ENCODE measurements at places on chromosomes 11 and 22.
A peak's percentile ranks its signal among the peaks of the same experiment; 100 is the strongest.

DNA sequence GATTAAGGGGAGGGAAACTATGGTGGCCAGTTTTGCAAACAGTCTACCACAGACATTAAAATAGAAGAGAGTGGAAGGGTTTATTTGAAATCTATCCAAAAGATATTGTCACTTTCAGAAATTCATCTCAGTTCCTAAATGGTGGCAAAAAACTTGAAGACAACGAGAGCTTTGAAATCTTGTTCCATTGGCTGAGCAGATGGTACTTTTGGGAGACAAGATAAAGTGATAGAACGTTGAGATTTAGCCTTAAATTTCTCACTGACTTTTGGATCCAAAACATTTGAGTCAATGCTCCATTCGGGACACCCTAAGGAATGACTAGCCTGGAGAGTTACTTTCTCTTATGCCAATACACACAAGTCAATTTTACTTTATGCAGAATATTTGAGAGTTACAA lies 319.1 kb upstream of the LARGE1 start:
- DNase-seq: no peak

- no peak for DNase-seq
Measured at GRCh38 chr11:114318361-114318760, 22.2 kb downstream of the NNMT start.

DNA sequence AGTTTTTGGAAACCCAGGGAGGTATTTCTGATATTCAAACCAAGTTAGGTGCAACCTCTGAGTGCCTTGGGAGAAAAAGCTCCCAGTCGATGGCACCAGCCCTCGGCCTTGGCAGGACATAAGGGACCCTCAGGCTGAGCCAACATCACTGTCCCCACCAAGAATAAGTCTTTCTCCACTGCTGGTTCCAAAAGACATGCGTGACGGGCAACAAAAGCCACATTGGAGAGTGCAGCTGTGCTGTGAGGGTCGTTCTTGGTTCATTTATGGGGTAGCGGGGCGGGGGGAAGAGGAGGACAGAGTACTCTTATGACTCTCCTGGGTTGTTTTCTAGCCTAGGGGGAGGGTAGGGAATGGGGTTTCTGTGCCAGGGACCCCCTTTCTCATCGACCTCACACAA lies 11.2 kb upstream of the TPCN2 start:
- no peak for DNase-seq

- peak; percentile 58 for DNase-seq
Measured at GRCh38 chr11:18452927-18453326, 2.7 kb upstream of the LDHAL6A start.

DNA sequence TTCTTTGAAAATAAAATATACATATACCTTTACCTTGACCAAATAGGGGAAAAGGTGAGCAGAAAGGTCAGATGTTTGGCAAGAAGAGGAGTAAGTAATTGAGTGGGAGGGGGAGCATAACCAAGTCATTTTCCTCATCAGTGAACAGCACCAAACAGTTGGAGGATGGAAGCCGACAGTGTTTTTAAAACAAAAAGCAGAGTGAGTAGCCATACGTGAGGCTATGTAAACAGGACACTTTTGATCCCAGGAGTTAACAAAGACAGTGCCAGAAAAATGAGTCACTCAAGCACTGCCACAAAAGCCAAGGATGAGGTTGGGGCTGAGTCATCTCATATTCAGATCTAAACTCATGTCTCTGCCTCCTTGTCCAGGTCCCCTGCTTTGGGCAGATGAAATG lies 734.7 kb downstream of the KCNA4 start:
- DNase-seq: peak; percentile 79

DNA sequence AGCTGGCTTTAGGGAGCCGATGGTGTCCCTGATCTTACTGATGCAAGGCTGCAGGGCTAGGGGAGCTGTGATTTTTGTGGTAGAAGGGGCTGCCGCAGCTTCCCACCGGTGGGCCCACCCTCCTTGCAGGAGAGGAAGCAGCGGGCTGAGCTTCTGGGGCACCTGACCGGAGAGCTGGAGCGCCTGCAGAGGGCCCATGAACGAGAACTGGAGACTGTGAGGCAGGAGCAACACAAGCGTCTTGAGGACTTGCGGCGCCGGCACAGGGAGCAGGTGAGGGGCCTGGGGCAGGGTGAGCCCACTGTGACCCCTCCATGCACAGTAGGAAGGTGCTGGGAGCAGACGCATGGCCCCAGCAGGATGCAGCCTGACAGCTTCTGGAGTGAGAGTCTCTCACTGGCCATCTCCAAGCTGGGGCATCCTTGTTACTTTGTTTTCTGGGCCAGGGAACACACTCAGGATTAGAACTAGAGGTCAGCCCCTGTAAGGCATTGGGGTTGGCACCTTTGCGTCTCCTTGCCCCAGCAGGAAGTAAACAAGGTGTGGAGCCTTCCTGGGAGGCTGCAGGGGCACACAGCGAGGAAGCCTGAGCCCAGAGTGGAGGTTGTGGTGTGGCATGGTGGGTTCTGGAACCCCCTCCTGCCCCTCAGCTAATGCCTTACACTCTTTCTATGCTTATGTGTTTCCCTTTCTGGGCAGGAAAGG lies 66.7 kb downstream of the CEP164 start:
- no peak for DNase-seq

DNA sequence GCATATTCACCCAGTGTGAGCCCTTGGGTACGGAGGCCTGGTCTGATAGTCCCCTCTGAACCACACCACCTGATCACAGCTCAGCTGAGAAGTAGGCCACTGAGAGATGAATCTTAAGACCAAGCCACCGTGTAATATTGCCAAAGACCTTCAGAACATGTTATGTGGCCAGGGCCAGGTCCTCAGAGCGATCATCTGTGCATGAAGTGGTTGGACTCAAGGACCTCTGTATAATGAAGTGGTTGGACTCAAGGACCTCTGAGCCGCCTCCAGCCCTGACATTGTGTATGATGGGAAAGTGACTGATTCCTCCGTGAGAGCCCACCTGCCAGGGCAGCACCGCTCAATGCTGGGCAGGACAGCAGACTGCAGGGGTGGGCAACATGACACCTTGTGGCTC lies 70.2 kb downstream of the TP53I11 start:
- no peak for DNase-seq

DNA sequence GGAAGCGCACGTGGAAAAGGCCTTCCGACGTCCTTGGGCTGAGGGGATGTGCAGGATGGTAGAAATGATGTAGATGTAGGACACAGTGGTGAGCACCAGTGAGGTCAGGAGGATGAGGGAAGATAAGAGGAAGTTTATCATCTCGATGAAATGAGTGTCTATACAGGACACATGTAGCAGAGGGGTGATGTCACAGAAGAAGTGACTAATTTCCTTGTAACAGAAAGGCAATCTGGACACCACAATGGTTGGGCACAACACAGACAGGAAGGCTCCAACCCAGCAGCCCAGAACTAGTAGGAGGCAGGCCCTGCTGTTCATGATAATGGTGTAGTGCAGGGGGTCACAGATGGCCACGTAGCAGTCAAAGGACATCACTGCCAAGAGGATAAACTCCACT lies 35.0 kb upstream of the OR6M1 start:
- DNase-seq: no peak

- no peak for DNase-seq
Measured at GRCh38 chr22:48700566-48701295, 1126.9 kb downstream of the BRD1 start.

DNA sequence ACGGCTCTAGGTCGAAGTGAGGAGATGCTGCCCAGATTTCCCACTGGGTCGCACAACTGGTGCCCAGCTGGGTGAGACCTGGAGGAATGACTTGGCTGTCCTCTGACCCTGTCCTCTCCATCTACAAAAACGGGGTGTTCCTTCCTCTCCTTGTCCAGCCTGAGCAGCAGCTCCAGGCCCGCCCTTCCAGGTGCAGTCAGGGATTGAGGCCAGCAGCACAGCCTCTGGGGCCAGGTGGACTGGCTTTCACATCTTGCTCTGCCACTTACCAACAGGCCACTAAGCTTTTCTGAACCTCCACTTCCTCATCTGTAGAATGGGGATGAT lies 91.7 kb upstream of the LMO1 start:
- no peak for DNase-seq

GRCh38 chr11:16460508-16460907 lies 104.2 kb upstream of the SOX6 start:
- no peak for DNase-seq

- peak; percentile 72 for DNase-seq
Measured at GRCh38 chr22:50201191-50202129, 649 bp downstream of the SELENOO start.

DNA sequence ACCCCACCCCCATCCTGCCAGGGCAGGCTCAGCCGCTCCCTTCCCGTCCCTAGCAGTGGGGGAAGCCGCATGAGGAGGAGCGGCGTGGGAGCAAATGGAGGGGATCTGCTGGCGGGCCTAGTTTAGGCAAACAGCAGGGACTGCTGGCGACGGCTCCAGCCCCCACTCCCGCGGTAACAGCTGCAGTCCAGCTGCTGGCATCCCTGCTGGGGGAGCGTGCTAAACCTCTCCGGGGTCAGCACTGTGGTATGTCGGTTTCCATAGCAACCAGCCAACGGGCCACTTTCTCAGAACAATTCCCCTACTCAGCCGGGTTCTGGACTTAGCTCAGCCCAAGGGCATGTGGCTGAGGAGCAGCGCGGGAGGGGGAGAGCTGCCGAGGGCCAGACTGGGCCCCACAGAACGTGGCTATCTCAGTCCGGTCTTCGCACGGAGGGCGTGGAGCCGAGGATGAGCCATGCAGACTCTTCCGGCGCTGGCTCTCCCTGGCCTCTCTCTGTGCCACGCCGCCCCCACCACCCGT lies 98.8 kb downstream of the PKNOX2 start:
- DNase-seq: peak; percentile 91

DNA sequence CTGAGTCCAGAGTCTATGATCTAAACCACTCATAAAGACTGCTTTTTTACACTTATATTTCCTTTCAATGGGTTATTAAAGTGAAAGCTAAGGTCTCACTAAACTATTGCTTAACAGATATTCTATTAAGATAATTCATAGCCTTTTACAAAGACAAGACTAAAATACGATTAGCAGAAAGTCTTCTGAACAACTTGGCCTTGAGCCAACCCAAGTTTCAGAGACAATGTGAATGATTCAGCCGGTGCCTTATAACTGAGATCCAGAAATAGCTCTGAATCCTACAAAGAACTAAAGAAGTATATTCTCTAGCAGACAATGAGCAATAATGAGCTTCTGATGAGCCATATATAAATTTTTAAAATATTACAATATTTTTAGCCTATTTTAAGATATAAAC lies 41.5 kb upstream of the CARD18 start:
- no peak for DNase-seq

DNA sequence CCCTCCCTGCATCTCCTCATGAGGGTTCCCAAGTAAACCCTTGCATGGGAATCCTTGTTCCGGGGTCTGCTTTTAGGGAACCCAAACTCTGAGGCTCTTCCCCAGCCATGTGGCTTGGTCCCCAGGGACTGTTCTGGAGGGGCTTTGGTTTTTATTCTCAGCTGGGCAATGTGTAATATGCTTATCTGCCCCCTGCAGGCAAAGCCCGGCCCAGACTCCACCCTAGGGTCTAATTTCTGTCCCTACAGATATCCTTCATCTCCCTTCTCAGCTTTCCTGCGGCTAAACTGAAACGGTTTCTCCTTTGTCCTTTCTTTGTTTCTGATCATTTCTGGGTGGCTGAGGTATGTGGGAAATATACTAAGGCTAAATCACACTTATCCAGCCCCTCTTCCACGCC lies 37.1 kb downstream of the TST start:
- DNase-seq: no peak

GRCh38 chr11:67117672-67118180 lies 1.3 kb upstream of the KDM2A start:
- peak; percentile 53 for DNase-seq

GRCh38 chr11:94139416-94139815 lies 10.8 kb downstream of the PANX1 start:
- DNase-seq: no peak

All from AG08396 (cell line).